Stimulated activated naive B cell treated with anti-CD40 and anti-IgM and Interleukin-4, amounts not matched to agents 10 μg/mL and 1 μg/mL and 100 μg/mL, for 72 hours (primary cell): ENCODE measurements at places on chromosomes 16 and 17.

- H3K36me3 ChIP-seq: no peaks in the 10 kb centered on the region
- H3K27me3 ChIP-seq: peaks cover 11% of the 10 kb centered on the region
- no peak overlapping the region for H3K4me3 ChIP-seq
- H3K4me1 ChIP-seq: peaks cover 6% of the 10 kb centered on the region
Observed at GRCh38 chr16:70656712-70657263, 10.4 kb downstream of the IL34 start.

DNA sequence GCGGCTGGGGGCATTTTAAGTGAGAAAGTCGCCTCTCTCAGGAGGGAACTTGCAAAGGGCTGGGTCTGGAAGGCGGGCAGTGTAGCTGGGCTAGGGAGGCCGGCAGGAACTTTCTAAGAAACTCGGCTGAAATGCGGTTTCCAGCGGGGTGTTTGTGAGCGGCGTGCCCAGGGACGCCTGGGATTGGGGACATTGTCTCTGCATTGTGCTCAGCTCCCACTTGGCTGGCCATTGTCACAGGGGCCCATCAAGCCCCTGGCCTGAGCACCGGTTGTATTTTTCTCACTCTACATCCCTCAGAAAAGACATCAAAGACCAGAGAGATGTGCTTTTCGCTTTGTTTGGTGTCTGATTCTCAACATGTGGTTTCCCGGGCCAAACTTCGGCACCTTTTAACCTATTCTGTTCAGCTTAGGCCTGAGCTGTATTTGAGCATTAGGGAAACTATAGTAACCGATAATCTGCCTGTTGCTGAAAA, 291.1 kb upstream of the IRX3 start:
- H3K36me3 ChIP-seq: no peaks in the 10 kb centered on the region
- peaks cover 11% of the 10 kb centered on the region for H3K27me3 ChIP-seq
- no peaks in the 10 kb centered on the region for H3K4me1 ChIP-seq
- H3K27ac ChIP-seq: no peak overlapping the region

- no peak overlapping the region for H3K27ac ChIP-seq
- H3K4me1 ChIP-seq: no peaks in the 10 kb centered on the region
- H3K27me3 ChIP-seq: peaks cover 26% of the 10 kb centered on the region
- no peak overlapping the region for H3K4me3 ChIP-seq
Observed at GRCh38 chr16:77555791-77556190, 121.0 kb upstream of the ADAMTS18 start.

DNA sequence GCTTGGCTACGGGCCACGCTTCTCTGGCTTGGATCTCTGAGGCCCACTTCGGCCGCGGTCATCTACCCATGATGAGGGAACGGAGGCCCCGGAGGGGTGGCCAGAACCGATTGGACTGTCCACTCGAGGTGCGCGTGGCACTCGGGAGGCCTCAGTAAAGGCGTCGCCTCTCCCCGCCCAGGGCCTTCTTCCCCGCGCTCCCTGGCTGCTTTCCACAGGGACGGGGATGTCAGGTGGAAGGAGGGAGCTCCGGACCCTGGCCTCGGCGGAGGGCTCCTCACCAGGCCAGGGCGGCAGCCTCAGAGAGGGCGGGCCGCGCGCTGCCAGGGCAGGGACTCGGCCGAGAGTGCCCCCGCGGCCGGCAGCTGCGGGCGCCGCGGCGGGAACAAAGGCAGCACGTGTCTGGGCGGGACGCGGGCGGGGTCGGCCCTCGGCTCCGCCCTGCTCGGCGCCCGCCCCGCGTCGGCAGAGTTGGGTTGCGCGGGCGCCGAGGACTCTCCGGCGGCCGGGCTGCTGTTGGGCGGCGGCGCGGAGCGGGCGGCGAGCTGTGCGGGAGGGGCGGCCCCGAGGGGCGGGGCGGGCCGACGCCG, 587 bp upstream of the CDK5R1 start:
- H3K27ac ChIP-seq: peak overlapping the region; percentile 65
- H3K4me1 ChIP-seq: peaks cover 54% of the 10 kb centered on the region
- H3K36me3 ChIP-seq: peaks cover 22% of the 10 kb centered on the region
- H3K4me3 ChIP-seq: peak overlapping the region; percentile 75
- H3K27me3 ChIP-seq: no peaks in the 10 kb centered on the region

DNA sequence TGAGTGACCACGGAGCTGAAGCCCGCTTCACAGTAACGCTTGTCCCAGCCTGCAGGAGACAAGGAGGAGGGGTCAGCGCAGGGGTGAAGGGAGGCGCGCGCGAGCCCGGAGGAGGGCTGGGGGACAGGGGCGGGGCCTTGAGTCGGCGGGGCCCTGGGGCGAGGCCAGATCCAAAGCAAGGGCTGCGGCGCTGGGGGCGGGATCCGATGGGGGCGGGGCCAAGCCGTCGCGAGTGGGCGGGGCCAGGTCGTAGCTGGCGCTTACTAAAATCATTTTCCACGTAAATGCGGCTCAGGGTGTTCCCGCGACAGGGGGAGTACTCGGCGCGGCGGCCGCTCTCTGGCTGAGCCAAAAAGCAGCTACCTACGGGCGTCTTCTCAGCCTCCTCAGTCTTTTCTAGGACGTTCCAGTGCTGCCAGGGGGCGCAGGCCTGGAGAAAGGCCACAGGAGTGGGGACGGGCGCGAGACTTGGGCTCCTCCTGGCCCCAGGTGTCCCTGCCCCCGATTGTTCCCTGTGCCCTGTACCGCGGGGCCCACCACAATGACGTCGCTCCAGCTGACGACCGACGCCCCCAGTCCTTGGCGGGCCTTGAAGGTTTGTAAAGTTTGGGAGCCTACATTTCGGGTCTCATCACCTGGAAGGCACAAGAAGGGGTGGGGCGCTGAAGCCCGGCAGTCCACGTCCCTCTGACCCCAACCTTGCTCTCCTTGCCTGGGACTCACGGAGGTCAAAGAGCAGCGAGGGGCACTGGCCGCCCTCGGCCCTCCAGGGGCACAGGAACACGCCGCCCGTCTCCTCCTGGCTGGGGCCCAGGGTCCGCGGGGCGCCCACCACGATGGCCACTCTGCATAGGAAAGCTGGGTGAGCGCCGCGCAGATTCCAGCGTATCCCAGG, 3.9 kb downstream of the ITGA2B start:
- H3K36me3 ChIP-seq: peaks cover 4% of the 10 kb centered on the region
- peaks cover 30% of the 10 kb centered on the region for H3K4me1 ChIP-seq
- H3K4me3 ChIP-seq: peak overlapping the region; percentile 73
- H3K27me3 ChIP-seq: peaks cover 50% of the 10 kb centered on the region
- peak; percentile 71 for DNase-seq
